ENCODE measurements at places on chromosomes 16 and 17. TPM values are rescaled to one million over a fixed set of nuclear protein-coding genes. Genes with fewer than 3 reads are reported as not detected.

DNA sequence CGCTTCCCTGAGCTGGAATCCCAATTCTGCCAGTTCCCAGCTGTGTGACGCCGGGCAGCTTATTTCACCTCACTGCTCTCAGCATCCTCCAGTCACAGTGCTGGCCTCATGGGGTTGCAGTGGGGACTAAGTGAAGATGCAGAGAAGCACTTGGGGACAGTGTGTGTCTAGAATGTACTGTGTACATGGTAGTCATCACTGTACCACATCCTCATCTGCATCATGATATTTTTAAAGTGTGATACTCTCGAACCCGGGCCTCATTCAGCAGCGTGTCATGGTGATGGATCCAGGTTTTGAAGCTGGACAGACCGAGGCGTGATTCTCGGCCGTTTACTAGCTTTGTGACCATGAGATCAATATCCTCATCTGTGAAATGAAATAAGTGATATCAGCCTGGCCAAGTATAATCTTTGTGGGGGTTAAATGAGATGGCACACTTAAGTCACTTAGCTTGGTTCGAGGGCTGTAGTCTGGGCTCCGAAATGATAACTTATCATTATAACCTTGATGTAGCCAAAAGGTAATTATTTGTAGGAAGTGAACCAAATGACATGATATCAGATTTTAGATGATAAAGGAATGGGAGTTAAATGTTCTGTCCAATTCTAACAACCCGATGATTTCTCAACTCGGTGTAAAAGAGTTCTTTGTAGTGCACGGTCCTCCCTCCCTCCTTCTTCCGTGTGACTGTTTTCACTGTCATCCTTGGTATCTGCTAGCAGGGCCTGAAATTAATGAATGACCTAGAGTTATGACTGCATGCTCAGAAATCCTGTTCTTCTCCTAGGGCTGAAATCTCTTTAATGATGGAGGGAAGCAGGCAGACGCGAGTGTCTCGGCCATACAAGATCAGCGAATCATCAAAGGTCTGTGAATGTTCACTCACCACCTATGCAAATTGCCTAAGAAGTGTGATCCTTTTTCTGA is 2.0 kb downstream of the KLHL36 start:
- H3K27ac ChIP-seq, result peak overlapping the region; percentile 96
- H3K36me3 ChIP-seq, result peaks cover 45% of the 10 kb centered on the region
- peaks cover 49% of the 10 kb centered on the region for H3K4me1 ChIP-seq
- DNase-seq, result no peak
- H3K4me3 ChIP-seq, result peak overlapping the region; percentile 88

GRCh38 chr16:29784901-29785500 is 5.5 kb upstream of the KIF22 start:
- peaks cover 3% of the 10 kb centered on the region for H3K27me3 ChIP-seq
- peak overlapping the region; percentile 34 for H3K27ac ChIP-seq
- peak; percentile 79 for DNase-seq
- peak overlapping the region; percentile 53 for H3K4me3 ChIP-seq

DNA sequence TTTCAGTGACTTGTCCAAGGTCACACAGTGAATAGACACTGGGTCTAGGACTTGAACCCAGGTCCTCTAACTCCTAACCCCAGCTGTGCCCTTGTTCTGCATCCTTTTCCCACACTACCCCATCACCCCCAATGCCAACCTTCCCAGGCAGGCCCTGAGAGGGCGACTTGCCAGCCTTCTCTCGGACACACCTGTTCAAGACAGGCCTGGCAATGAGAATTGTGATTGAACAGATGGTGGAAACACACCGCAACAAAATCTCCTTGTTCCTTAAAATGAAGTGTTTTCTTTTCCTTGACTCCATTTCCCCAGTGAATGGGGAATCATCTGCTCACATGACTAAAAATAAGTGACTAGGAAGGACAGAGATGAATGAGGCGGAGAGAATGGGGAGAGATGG is 189.5 kb upstream of the ASIC2 start:
- DNase-seq, result no peak
- H3K4me3 ChIP-seq, result no peak overlapping the region
- H3K27me3 ChIP-seq, result peaks cover 22% of the 10 kb centered on the region
- no peaks in the 10 kb centered on the region for H3K4me1 ChIP-seq

- peaks cover 85% of the 10 kb centered on the region for H3K36me3 ChIP-seq
- peak overlapping the region; percentile 65 for H3K27ac ChIP-seq
- H3K4me3 ChIP-seq, result peak overlapping the region; percentile 9
- H3K4me1 ChIP-seq, result peaks cover 37% of the 10 kb centered on the region
- no peak for DNase-seq
- H3K27me3 ChIP-seq, result no peaks in the 10 kb centered on the region
Observed at GRCh38 chr16:15621889-15622288, 21.1 kb downstream of the MARF1 start.

DNA sequence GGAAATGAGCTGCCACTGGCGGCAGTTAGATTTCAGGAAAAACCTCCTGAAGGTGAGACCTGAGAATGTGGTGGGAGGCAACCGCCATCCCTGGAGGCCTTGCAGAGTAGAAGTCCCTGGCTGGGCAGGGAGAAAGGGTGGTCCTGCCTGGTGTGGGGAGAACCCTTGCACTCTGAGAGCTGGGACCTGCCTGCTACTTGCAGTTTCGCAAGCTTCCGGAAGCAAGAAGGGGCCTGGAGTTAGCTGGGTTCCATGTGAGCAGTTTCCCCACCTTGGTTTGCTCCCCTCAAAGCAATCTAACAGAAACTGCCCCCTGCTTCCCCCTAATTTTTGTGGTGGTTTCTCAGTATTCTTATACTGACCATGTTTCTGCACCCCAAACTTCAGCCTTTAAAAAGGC is 6.5 kb downstream of the ZNF629 start:
- H3K4me3 ChIP-seq, result no peak overlapping the region
- H3K36me3 ChIP-seq, result peaks cover 30% of the 10 kb centered on the region
- no peaks in the 10 kb centered on the region for H3K27me3 ChIP-seq
- no peak overlapping the region for H3K27ac ChIP-seq
- peaks cover 41% of the 10 kb centered on the region for H3K4me1 ChIP-seq
- DNase-seq, result no peak

DNA sequence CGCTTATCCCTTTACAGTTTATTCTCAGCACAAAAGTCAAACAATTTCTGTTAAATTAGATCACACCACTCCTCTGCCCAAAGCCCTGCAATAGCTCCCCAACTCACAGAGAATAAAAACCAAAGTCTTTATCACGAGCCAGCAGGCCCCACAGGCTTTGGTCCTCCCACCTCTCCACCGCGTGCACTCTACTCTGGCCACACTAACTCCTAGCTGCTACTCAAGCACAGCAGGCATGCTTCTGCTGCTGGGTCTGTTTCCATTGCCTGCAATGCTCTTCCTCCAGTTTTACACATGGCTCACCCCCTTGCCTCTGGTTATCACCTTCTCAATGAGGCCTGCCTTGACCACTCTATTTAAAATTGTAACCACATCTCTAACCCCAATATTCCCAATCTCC is 27.6 kb downstream of the HELZ start:
- no peak for DNase-seq
- H3K27me3 ChIP-seq, result no peaks in the 10 kb centered on the region
- no peak overlapping the region for H3K27ac ChIP-seq
- H3K4me3 ChIP-seq, result no peak overlapping the region
- peaks cover 68% of the 10 kb centered on the region for H3K4me1 ChIP-seq
- peaks cover 44% of the 10 kb centered on the region for H3K36me3 ChIP-seq

DNA sequence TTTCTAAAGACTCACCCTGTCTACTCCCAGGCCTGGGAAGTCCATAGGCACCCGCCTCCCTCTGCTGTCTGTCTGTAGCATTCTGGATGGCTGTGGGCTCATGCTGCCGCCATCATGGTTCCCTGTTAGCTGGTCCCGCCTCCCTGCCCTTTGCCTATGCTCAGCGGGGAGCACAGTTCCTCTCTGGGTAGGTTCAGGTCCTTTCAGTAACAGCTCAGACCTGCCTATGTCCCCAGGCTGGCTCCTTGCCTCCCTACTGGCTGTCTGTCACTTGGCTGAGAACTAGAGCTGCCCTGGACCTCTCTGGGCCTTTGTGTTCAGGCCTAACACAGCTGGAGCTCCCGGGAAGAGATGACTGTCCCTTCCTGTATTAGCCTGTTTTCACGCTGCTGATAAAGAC is 317.9 kb downstream of the SNX29 start:
- no peaks in the 10 kb centered on the region for H3K27me3 ChIP-seq
- no peak for DNase-seq
- no peak overlapping the region for H3K4me3 ChIP-seq
- H3K27ac ChIP-seq, result no peak overlapping the region
- H3K36me3 ChIP-seq, result peaks cover 3% of the 10 kb centered on the region
- peaks cover 5% of the 10 kb centered on the region for H3K4me1 ChIP-seq

- H3K27ac ChIP-seq, result no peak overlapping the region
- no peaks in the 10 kb centered on the region for H3K4me1 ChIP-seq
- H3K4me3 ChIP-seq, result no peak overlapping the region
- peaks cover 27% of the 10 kb centered on the region for H3K27me3 ChIP-seq
- DNase-seq, result no peak
Observed at GRCh38 chr16:87169509-87169995, 147.6 kb downstream of the C16orf95 start.

DNA sequence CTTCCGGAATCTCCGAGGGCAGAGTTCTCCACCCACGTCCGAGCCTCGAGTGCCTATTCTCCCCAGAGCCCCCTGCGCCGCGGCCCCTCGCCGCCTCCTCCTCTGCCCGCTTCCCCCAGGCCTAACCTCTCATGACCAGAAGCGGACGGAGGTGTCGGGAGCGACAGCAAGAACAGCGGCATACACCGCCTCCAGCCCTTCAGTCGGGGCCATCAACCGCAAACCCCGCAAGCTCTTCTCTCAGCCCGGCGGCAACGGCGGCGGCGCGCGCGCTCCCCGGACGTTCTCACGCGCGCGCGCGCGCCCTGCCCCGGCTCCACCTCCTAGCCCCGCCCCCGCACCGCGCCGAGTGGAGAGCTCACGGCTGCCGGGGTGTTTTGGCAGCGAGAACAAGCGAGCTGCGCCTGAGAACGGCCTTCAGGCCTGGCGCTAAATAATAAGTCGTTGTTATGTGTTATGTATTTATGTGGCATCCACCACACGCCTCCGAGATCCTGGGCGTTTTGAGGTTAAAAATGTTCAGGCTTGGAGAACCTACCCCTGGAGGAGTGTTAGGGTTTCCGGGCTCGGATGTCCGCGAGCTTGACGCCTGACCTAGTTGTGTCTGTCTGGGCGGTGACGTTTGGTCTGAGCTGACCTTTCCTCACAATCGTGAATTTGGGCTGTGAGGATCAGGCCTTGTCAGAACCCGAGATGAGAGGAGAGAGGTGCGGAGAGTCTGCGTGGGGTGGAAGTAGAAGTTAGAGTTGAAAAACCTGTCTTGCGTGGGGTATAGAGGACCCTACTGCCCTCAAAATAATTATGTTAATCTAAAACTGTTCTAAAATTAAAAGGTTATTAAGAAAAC is at the start of gene RNFT1:
RNFT1 (minus strand) TSS at position 259 of the 847 bp plus-strand sequence; CDS start at position 182, 77 bp downstream.
- no peaks in the 10 kb centered on the region for H3K27me3 ChIP-seq
- H3K4me1 ChIP-seq, result peaks cover 35% of the 10 kb centered on the region
- peak; percentile 93 for DNase-seq
- H3K4me3 ChIP-seq, result peak within 1 kb of the TSS; percentile 92
- peak within 1 kb of the TSS; percentile 97 for H3K27ac ChIP-seq
- peaks cover 12% of the 10 kb centered on the region for H3K36me3 ChIP-seq

GRCh38 chr17:27980043-27980442 is 62.4 kb upstream of the NLK start:
- H3K4me3 ChIP-seq, result no peak overlapping the region
- no peak for DNase-seq
- H3K4me1 ChIP-seq, result peaks cover 20% of the 10 kb centered on the region
- H3K27me3 ChIP-seq, result no peaks in the 10 kb centered on the region
- no peaks in the 10 kb centered on the region for H3K36me3 ChIP-seq

- no peak for DNase-seq
- H3K27me3 ChIP-seq, result no peaks in the 10 kb centered on the region
- H3K4me3 ChIP-seq, result no peak overlapping the region
- peaks cover 30% of the 10 kb centered on the region for H3K4me1 ChIP-seq
- H3K36me3 ChIP-seq, result peaks cover 86% of the 10 kb centered on the region
Observed at GRCh38 chr17:81582749-81583148, 30.6 kb upstream of the FAAP100 start.

DNA sequence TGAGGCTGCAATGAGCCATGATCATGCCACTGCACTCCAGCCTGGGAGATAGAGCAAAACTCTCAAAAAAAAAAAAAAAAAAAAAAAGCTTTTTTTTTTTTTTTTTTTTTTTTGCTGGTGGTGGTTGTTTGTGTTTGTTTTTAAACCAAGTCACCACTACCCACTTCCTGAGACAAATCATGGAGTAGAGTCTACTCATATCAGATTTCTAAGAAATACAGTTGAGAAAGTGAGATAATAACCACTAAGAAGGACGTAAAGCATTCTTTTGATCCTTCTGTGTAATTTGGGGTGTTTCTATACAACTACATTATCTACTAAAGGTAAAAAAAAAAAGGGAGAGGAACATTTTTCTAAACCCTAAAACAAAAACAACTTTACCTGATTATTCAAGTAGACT is 38.0 kb downstream of the AXIN2 start:
- DNase-seq, result no peak
- no peaks in the 10 kb centered on the region for H3K36me3 ChIP-seq
- H3K4me1 ChIP-seq, result no peaks in the 10 kb centered on the region
- H3K4me3 ChIP-seq, result no peak overlapping the region
- no peaks in the 10 kb centered on the region for H3K27me3 ChIP-seq
- H3K27ac ChIP-seq, result no peak overlapping the region

- H3K27ac ChIP-seq, result no peak overlapping the region
- no peak for DNase-seq
- peaks cover 73% of the 10 kb centered on the region for H3K4me1 ChIP-seq
- H3K4me3 ChIP-seq, result peak overlapping the region; percentile 66
- no peaks in the 10 kb centered on the region for H3K27me3 ChIP-seq
Observed at GRCh38 chr17:17722906-17723353, 41.7 kb downstream of the RAI1 start.

Gene COX6A2
- 1,568 TPM for total RNA-seq
